ENCODE measurements at places on chromosomes 6 and 20.

- DNase-seq = peak; percentile 27
Measured at GRCh38 chr6:170260686-170261085, 30.2 kb downstream of the DLL1 start.

GRCh38 chr6:149006671-149007070 is 259.8 kb downstream of the UST start:
- DNase-seq = no peak

- no peak for DNase-seq
Measured at GRCh38 chr6:111157412-111157811, 70.1 kb downstream of the SLC16A10 start.

DNA sequence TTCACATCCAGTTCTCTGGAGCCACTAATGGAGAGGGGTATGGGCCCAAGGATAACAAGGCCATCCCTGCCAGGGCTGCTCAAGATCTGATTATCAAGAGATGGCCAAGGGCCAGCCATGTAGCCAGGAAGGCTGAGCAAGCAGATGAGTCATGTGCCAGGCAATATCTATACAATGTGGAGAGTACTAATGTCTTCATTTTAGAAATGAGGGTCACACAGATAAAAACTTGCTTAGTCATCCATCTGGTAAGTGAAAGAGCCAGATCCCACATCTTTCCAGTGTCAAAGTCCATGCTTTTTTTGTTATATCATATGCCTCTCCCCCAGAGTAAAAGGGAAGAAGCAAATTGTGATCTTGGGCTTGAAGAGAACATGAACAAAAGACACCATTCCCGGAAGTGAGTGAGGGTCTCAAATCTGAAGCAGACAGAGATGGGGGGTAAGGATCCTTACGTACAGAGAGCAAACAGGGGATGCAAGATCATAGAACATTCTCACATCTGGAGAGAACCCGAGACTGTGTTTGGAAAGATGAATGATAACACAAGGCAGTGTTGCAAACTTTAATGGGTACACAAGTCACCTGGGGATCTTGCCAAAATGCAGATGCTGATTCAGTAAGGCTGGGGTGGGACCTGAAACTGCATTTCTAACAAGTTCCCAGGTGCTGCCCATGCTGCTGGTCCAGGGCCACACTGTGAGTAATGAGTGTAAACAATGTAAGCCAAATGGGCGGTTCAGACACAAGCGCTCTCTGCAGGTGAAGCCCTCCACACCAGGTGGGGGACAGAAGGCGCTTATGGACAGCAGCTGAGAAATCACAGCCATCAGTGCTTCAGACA is 20.0 kb upstream of the GSTA3 start:
- DNase-seq = peak; percentile 13

DNA sequence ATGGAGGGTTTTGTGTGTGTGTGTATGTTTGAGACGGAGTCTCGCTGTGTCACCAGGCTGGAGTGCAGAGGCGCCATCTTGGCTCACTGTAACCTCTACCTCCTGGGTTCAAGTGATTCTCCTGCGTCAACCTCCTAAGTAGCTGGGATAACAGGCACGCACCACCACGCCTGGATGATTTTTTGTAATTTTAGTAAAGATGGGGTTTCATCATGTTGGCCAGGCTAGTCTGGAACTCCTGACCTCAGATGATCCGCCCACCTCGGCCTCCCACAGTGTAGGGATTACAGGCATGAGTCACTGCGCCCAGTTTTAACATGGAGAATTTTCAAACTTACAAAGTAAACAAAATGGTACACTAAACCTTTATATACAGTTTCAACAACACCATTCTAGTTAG is 22.8 kb downstream of the AMD1 start:
- no peak for DNase-seq

GRCh38 chr6:63426844-63427243 is 107.1 kb upstream of the LGSN start:
- no peak for DNase-seq

Data from SW480 (cell line).